ENCODE measurements at places on chromosomes 16 and 17.

DNA sequence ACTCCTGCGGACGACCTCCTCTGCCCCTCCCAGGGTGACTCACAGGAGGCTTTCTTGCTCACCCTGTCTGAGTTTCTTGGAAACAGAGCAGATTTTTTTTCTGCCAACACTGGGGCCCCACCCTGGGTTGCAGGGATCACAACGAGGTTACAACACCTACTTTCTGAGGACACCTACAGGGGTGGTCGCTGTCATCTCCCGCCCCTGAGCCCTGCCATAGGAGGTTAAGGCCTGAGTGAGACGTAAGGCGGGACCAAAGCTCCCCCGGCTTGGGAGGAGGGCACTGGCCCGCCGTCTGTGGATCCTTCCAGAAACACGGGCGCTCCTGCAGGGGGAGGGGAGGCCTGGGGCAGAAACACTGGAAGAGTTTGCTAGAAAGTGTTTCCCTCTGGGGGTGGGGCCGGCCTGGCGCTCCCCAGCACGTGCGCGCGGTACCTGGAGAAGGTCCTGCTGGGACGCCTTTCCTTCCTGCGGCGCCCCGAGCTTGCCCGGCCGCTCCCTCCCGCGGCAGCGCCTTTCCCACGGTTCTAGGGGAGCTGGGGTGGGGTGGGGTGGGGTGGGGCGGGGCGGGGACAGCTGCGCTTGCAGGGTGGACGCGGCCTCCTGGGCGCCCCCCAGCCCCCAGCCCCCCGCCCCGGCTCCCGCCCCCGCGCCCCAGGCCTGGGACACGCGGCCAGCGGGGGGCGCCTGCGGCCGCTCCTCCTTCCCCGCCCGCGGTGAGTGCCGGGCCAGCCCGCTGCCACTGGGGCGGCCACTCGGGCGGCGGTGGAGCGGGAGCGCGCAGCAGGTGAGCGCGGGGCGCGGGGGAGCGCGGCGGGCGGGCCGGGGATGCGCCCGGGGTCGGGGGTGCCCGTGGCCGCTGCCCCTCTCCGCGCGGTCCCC, 20.7 kb upstream of the ADCY7 start:
- peak; percentile 41 for DNase-seq

GRCh38 chr16:24993722-24994686, 21.2 kb downstream of the ARHGAP17 start:
- no peak for DNase-seq

- DNase-seq, result no peak
Observed at GRCh38 chr16:29912087-29912486, 11.8 kb downstream of the ASPHD1 start.

DNA sequence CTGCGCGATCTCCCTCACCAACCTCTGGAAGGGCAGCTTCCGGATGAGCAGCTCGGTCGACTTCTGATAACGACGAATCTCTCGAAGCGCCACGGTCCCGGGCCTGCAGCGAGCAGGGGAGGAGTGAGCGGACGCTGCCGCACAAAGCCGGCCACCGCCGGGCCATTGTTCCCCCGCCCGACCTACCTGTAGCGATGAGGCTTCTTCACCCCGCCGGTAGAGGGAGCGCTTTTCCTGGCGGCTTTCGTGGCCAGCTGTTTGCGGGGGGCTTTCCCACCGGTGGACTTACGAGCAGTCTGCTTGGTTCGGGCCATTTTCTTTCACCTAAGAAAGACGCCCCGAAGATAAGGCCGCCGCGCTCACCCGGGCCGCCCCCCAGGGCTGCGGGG, 5.8 kb upstream of the UNK start:
- peak; percentile 58 for DNase-seq

DNA sequence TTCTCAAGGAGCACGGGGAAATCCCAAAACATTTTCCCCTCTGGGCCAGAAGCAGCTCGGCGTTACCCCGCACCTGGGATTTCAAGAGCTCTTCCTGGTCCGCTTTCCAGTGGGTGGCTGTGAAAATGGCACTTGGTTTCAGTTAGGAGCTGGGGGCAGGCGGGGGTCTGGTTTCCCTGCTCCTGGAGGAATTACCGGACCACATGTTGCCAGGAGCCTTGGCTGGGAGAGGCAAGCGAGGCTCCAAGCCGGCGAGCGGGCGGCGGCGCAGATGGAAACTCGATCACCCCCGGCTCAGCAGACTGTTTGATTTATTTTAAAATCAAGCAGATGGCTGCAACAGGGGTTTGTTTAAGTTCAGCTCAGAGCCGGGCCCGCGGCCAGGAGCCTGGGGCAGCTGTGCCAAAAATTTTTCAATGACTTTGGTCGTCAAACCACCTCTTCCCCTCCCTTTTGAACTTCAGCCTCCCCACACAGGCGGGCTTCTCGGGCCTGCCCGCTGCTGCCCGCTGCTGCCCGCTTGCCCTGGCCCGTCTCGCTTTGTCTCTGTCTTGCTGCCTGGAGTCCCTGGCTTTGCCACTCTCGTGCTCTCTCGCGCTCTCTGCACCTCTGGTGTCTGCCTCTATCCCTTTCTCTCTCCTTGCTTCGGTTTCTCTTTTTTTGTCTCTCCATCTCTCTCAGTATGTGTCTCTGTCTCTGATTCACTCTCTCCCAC, 108.0 kb upstream of the CIBAR2 start:
- no peak for DNase-seq

DNA sequence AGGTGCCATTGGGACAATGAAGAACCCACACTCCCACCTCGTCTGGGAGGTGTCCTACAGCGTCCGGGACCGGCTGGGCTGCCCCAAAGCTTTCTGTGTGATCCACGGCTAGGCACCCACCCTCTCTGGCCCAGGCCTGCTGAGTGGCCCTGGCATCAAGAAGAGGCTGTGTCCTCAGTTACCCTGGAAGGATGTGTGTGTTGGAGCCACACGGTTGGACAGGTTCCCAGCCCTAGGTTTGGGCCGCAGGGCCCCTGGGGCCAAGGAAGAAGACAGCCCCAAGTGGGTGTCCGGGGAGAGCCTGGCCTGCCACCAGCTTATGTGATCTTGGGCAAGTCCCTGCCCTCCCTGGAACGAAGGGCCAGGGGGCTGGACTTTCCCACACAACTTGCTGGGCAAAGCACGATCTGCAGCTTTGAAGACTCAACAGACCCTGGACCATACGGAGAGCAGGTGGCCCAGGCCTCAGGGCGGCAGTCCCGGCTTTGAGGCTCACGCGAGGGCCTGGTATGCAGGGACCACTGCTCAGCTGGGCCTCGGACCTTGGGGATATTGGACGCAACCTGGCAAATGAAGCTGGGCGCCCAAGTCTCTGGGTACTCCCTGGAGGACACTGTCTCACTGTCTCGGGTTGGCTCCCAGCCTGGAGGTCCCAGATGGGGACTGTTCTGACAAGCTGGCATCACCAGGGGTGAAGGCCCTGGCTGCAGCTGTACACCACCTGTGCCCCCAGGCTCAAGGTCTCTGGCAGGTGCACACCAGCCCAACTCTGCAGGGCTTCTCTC, 17.5 kb downstream of the MYBBP1A start:
- no peak for DNase-seq

Measured in stimulated activated CD4-positive, alpha-beta T cell treated with anti-CD3 and anti-CD28 coated beads, Interleukin-2, amount 100 ng/mL, for 48 hours (primary cell).